ENCODE measurements at places on chromosomes 5 and 9.

DNA sequence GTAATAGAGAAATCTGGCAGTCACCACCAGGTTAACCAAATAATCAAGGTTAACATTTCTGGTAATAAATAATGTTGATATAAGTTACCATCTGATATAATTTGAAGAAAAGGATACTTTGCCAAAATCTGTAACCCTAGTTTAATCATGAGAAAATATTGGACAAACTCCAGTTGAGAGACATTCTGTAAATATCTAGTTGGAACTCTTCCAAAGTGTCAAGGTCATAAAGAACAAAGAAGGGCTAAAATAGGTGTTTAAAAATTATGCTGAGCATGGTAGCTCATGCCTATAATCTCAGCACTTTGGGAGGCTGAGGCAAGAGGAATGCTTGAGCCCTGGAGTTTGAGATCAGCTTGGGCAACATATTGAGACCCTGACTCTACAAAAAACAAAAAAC is 253.3 kb downstream of the MRPS30 start:
- no peak for DNase-seq

- no peak for DNase-seq
Observed at GRCh38 chr5:67013719-67014118, 182.9 kb downstream of the CD180 start.

GRCh38 chr5:133914434-133914833 is 54.0 kb downstream of the C5orf15 start:
- DNase-seq: no peak

GRCh38 chr5:61496860-61497259 is 164.8 kb downstream of the ZSWIM6 start:
- DNase-seq: no peak

DNA sequence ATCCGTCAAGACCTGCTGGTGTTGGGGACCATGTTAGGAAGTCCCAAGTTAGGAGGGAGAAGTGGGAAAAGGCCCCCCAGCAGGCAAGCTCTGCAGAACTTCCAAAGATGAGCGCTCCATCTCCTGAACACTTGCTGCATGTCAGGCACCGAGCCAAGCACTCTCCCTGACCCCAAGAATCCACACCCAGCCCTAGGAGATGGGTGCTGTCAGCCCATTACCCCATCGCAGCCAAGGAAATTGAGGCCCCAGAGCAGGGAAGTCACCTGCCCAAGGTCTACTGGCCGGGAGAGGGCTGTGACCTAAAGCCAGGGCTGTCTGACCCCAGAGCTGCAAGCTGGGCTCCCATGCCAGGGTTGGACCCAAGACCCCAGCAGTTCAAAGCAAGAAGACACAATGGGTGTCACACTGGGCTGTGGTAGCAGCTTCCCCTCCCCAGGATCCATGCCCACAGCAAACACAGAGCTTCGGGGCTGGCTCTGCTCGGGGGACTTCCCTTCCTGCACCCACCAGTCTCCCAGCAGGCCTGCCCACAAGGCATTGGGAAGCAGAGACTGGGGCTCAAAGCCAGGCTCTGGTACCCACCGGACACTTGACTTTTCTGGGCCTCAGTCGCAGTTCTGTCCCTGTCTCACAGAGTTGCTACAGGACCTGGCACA is 13.5 kb downstream of the EEIG1 start:
- peak; percentile 22 for DNase-seq

GRCh38 chr5:115600766-115601165 is 1.5 kb downstream of the TICAM2 start:
- DNase-seq: no peak

DNA sequence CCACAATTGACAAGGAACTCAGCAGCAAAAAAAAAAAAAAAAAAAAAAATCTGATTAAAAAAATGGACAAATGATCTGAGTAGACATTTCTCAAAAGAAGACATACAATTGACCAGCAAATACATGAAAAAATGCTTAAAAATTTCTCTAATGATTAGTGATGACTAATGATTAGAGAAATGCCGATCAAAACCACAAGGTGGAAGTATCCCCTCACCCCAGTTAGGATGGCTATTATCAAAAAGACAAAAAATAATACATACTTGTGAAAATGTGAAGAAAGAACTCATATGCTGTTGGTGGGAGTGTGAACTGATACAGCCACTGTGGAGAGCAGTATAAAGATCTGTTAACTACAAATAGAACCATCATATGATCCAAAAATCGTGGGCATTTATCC is 245.3 kb downstream of the OSTF1 start:
- DNase-seq: no peak

GRCh38 chr9:28207657-28208056 is 634.4 kb upstream of the C9orf72 start:
- DNase-seq: no peak

- no peak for DNase-seq
Observed at GRCh38 chr9:6833518-6834192, 75.9 kb downstream of the KDM4C start.
